ENCODE measurements at places on chromosomes 3 and 15. TPM values are rescaled to one million over a fixed set of nuclear protein-coding genes. Genes with fewer than 3 reads are reported as not detected.

GRCh38 chr15:25812073-25812472, 51.1 kb downstream of the ATP10A start:
- DNase-seq, result no peak

STX19 gene
- polyA plus RNA-seq, result not detected

DNA sequence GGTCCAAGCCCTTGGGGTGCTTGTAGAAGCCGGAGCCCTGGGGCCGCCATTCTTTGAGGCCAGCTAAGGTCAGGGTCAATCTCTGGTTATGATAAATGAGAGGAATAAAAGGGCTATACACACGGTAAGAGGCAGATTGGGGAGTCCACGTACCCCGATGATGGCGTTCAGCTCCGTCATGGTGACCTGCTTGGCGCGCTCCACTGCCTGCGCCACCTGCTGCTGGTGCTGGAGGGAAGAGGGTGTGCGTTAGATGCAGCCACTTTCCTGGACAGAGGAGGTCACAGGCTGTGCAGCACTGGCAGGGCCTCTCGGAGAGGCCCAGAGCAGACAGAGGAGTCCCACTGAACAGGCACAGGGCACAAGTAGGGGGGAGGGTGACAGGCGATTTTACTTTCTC, 23.3 kb downstream of the TLE3 start:
- no peak for DNase-seq

GRCh38 chr3:46863261-46863782, at the start of gene MYL3:
TSS of gene MYL3 (minus strand) at chr3:46863444. CDS start at chr3:46863390, 54 bp downstream.
- DNase-seq, result no peak

GNB4 gene
- polyA plus RNA-seq, result 22.1 TPM

DNA sequence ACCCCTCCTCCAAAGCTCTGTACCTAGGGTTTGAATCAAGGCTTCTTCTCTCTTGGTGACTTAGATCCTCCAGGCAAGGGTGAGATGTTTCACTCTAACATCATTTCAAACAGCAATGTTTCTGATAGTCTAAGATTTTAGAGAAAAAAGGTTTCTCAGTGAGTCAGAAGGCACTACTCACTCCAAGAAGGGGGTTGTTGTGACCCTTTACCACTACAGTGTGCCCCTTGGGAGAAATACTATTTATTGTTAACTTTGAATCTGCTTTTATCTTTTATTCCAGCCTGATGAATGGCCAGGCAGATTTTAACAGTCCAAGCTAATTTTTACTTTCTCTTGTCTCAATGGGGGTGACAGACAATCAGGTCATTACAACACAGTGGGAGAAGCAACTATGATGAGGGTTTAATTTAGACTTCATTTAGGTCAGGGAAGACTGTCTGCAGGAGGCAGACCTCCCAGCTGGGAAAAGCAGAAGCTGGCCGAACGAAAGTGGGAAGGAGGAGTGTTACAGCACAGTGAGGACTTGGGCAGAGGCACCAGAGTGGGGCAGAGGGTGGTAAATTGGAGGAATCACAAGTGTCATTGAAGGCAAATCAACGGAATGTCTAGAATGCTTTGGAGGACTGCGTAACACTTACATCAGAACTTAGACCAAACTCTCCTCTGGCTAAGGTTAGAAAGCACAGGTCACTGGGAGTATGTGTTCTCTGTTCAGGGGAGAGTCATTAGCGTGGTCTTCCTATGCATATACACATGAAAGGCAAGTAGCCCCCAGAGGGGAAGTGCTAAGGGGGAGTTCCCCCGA, 21.2 kb downstream of the ZNF860 start:
- no peak for DNase-seq

- no peak for DNase-seq
These were observed 313.7 kb downstream of the RYR3 start for GRCh38 chr15:33624439-33624838.

DNA sequence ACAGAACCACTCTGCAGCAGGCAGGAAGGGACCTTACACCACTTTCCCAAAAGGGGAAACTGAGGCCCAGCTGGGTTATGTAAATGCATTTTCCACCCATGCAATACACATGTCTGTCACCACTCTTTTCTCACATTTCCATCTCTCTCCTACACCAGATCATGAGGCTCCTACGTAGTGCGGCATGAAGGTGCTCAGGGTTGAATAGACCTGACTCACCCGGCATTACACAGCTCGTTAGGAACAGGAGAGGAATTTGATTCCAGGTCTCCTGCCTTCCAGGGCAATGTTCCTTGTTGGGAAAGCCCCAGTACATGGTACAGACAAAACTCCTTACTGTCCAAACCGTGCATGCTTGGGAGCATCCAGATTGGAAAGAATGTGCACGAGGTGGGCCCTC, 61.9 kb upstream of the DCLK3 start:
- DNase-seq, result no peak

AGBL1 gene
- polyA plus RNA-seq, result 13.5 TPM

PDZRN3 gene
- 91.1 TPM for polyA plus RNA-seq

DNA sequence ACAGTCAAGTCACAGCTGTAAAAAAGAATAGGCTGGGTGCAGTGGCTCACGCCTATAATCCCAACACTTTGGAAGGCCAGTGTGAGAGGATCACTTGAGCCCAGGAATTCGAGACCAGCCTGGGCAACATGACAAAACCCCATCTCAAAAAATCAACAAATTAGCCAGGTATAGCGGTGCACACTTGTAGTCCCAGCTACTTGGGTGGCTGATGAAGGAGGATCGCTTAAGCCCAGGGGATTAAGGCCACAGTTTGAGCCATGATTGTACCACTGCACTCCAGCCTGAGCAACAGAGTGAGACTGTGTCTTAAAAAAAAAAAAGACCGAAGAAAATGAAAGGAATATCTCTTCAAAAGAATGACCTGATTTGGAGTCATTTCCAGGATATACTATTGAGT, 6.6 kb downstream of the HERC1 start:
- DNase-seq, result no peak

GRCh38 chr3:181568693-181569092, 143.0 kb upstream of the SOX2 start:
- DNase-seq, result no peak

GRCh38 chr3:100928638-100929428, 64.4 kb downstream of the ABI3BP start:
- no peak for DNase-seq

IL17RE gene
- 1.5 TPM for polyA plus RNA-seq

EFCC1 gene
- polyA plus RNA-seq, result 0.90 TPM

GRCh38 chr3:194817936-194818335, 132.3 kb downstream of the FAM43A start:
- DNase-seq, result no peak

DNA sequence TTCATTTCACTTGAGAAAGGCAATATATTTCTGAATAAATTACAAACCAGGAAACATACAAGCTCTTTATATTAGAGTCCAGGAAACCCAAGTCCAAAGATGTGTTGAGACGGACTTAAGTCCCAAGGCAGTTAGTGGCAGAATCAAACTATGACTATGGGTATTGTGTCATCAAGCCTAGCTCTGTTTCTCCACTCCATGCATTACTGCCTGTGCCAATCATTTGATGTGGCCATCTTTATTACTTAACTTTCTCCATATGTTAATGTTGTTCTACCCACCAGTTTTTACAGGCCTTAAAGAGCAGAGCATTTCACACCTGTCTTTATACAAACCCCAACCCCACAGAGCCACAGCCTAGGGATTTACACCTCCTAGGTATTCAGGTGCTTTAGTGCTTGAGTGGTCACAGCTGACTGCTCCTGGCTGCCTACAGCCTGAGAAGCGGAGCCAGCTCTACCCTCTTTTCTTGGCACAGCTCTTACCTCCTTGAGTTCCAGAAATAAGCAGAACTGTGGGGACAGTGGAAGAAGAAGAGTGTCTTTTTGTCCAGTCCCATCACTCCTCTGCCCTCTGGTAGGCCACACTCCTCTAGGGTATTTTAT, 92.1 kb downstream of the DTWD1 start:
- no peak for DNase-seq

- no peak for DNase-seq
These were observed 36.3 kb downstream of the TGM4 start for GRCh38 chr3:44910693-44911092.

DNA sequence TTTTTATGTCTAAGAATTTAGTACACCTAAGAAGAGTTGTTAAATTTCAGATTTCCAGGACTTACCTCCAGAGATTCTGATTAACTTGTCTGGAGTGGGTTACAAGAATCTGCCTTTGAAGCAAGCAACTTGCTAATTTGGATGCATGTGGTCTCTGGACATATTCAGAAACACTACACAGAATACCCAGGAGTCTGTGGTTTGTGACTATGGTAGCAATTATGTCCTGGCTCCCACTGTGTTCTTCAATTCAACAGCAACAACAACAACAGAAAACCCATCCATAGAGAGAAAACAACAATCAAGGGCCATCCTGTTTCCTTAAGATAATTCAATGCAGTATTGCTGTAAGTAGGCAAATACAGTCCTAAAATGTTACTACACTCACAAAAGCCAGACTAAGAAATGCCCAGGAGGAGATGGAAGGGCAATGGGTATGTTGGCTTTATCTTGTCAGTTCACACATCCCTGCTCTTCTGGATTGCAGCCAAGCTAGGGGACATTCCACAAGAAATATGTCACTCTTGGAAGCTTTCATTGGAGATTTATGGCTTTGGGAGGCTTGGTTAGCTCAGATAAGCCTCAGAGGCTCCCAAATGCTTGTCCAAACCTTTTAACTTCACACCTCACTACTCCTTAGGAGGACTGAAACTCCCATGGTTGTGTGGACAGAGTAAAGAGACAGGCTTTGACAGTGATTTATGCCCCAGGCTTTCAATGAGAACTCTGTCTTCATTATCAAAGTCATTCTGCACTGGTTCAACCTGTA, 99.4 kb upstream of the MRPL3 start:
- no peak for DNase-seq

AADACL2 gene
- not detected for polyA plus RNA-seq

DNA sequence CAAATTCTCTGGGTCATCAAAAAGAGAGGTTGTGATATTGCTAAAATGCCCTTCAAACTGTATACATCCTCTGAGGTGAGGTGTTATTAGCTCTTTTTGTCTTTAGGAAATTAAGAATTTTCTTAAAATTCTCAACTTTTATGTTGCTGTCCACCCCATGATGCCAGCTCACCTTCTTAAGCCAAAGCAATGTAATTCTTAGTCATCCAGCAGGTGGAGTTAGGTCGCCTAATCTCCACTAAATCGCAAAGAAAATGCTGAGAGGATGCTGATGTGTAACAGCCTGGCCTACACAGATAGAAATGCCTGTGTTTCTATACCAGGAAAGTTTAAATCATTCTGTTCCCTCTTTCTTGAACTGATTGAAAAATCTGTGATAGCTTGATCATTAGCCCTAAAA, 770.2 kb upstream of the ALCAM start:
- peak; percentile 41 for DNase-seq

DNA sequence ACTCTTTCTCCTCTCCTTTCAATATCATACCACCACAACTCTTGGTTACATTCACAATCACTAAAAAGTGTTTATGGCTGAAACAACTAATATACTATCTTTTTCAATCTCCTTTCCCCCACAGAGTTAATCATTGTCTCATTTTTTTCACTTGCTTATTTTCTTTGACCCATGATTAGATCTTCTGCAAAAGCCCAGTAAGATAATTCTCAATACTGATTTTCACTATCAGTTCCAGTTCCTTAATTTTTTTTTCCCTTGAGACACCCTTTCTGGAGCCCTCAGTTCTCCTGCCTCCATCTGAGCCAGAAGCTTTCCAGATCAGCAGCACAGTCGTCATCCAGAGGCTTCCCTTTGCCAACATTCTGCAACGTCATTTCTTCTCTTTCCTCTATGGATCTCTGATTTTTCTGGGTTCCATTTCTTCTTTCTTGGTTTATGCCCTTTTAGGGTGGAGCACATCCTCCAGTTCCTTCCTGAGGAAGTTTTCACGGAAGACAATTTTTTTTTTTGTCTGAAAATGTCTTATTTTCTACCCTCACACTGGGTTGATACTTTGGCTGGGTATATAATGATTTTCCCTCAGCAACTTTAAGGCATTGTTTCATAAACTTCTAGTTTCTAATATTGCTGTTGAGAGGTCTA, 88.7 kb upstream of the C15orf39 start:
- no peak for DNase-seq
